Smooth muscle cell of the brain vasculature (primary cell): ENCODE measurements at places on chromosomes 1 and 21.
A peak's percentile ranks its signal among the peaks of the same experiment; 100 is the strongest.

GRCh38 chr1:20373764-20374163 lies 83.1 kb downstream of the VWA5B1 start:
- DNase-seq: no peak

DNA sequence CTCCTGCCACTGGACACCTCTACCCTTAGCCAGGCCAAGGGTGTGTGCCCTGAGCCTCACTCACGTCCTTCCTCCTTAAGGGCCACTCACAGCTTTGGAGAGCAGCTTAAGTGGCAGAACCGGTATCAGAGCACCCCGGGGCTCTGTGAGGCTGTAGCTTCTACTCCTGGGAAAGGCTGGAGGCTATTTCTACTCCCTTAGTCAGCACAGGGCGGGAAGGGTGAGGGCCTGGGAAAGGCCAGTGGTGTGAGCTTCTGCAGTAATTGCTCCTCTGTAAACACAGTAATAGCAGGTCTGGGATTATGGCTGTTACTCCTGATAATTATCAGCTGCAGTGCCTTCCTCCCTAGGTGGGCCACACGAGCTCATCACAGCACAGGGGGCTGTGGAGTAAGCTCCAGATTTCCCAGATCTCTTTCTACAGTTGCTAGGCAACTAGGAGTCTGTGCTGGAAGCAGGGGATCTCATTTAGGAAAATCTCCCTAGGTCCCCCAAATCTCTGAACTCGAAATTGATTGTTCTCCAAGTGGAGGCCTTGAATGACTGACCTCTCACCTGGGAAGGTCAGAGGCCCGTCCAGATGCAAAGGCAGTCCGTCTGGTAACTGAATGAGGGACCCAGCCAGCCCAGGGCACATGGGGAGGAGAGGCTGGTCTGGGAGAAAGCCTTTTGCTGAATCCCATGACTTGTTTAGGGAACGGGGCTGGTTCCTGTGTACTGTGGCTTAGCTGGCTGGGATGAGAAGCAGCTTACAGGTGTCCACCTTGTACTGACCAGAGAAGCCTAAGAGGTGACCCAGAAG lies 29.3 kb downstream of the IER5 start:
- DNase-seq: no peak

- no peak for DNase-seq
Observed at GRCh38 chr1:248918131-248918530, 12.1 kb downstream of the PGBD2 start.

DNA sequence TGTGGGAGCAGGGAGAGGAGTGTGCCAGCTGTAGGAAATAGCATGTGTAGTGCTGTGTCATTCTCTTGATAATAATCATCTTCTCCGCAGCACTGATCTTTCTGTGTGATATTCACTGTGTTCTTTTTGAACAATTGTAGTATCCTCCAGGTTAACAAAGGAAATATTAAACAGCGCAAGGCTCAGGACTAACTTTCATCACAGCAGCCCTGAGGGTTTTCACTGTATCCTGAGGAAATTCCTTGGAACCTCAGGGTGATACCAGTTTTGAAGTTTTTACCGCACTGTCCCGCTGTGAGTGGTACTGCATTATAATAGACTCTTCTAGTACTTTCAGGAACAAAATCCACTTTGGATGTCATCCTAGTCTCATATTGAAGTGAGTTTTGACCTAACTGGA lies 228.4 kb upstream of the COA6 start:
- DNase-seq: no peak

DNA sequence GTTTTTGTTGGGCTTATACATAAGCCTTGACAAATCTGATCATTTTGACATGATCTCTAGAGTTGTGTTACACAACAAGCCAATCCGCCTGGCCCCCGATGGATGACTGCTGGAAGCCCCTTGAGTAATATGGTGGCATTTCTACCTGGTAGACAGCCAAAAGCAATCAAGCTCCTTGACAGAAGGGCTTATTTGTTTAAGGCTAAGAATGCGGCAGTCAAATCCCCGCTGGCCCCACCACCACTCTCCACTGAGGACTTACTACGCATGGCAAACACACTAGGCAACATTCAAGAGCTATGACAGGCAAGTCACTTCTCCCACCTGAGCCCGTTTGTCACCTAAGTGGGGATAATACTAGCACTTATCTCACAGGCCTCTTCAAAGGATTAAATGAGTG lies 33.4 kb upstream of the C1orf198 start:
- no peak for DNase-seq

GRCh38 chr1:65704318-65704717 lies 88.4 kb upstream of the PDE4B start:
- DNase-seq: no peak

GRCh38 chr1:23394684-23395083 lies 25.0 kb upstream of the ZNF436 start:
- DNase-seq: peak; percentile 67

GRCh38 chr1:84704872-84705417 lies 14.7 kb upstream of the SSX2IP start:
- no peak for DNase-seq

GRCh38 chr1:119911775-119912174 lies 15.5 kb upstream of the ADAM30 start:
- DNase-seq: no peak

GRCh38 chr21:36852864-36853263 lies 113.6 kb downstream of the HLCS start:
- DNase-seq: no peak

GRCh38 chr1:214720561-214720960 lies 117.6 kb downstream of the CENPF start:
- DNase-seq: no peak

DNA sequence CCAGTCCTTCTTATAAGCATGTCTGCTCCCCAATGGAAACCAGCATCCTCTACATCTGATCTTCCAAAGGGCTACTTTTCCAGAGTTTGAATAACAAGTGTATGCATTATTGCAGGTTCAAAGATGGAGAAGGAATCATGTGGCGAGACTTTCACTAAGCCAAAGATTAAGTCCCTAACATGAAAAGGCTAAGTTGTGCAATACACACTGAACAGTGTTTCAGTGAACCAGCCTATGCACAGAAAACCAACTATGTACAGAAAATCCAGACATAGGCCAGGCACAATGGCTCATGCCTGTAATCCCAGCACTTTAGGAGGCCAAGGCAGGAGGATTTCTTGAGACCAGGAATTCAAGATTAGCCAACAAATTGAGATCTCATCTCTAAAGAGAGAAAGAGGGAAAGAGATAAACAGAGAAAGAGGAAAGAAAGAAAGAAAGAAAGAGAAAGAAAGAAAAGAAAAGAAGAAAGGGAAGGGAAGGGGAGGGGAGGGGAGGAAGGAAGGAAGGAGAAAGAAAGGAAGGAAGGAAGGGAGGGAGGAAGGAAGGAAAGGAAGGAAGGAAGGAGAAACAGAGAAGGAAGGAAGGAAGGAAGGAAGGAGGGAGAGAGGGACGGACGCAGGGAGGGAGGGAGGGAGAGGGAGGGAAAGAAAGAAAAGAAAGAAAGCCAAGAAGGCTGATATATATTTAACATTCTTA lies 181.7 kb downstream of the LTN1 start:
- no peak for DNase-seq

DNA sequence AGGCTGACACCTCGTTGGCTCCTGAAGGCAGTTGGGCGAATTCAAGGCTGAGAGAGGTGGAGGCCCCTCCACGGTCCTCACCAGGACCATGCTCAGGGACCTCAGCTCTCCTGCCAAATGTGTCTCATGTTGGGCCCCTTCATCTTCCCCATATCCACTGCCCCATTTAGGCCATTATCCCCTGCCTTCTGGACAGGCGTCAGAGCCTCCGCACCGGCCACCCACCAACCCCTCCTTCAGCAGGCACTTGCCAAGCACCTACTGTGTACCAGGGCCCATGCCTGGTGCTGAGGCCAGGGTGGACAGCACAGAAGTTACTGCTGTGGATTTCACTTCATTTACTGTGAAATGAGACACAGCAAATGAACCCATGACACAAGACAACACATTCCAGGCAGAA lies 325.8 kb downstream of the MATN1 start:
- DNase-seq: no peak
